ENCODE measurements at places on chromosomes 12 and 14. TPM values are rescaled to one million over a fixed set of nuclear protein-coding genes. Genes with fewer than 3 reads are reported as not detected.
A peak's percentile ranks its signal among the peaks of the same experiment; 100 is the strongest.

DNA sequence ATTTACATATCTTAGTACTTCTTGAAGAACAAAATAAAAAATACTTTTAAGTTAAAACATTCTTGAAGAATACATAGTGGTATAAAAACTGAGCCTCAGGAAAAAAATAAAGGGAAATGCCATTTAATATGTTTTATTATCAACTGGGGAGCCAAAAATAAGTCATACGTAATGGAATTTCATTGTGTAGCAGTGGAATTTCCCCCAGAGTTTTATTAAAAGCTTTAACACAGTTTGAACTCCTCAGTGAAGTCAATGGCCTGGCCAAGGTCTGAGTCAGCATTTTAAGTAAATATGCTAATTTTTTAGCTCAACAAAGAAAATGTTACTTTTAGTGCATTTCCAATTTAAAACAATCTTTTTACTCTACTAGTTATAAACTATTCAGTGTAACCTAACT lies 350.1 kb upstream of the ATP2B1 start:
- no peak for DNase-seq
- H3K36me3 ChIP-seq = no peaks in the 10 kb centered on the region
- H3K27me3 ChIP-seq = no peaks in the 10 kb centered on the region
- H3K4me1 ChIP-seq = no peaks in the 10 kb centered on the region
- H3K27ac ChIP-seq = no peak overlapping the region

GRCh38 chr12:131104463-131105350 lies 151.0 kb downstream of the ADGRD1 start:
- H3K27me3 ChIP-seq = peaks cover 47% of the 10 kb centered on the region
- DNase-seq = peak; percentile 76
- peaks cover 24% of the 10 kb centered on the region for H3K4me1 ChIP-seq
- no peak overlapping the region for H3K27ac ChIP-seq

DNA sequence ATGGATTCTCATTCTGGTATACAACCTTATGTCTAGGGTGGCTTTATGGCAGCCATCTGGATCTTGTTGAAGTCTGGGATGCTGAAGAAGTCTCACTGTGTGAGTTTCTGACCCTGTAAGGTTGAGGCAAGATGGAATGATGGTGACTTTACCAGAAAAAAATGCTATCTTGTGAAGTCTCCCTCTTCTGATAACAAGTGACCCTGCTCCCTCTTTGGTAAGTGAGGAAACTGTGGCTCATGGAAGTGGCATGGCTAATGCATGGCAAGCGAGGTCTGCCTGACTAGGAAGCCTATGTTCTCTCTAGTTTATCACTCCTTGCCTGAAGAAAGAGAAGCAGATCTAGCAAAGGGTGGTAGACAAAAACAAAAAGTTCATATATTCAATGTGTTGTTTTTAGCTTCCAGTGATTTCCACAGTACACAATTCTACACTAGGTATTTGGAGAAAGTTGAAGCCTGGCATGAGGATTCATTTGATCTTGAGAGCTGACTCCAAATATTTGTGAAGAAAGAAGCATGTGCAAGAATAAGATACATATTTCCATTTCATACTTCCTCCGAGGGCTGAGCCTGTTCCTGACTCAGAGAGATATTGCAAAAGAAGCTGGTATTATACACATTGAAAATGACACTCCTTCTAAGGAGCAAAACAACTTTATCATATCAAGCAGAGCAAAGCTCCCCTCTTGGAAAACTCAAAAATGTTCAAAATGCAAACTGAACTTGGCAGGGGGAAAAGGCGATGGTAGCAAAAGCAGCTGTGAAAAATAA lies 63.6 kb downstream of the HELB start:
- no peak overlapping the region for H3K27ac ChIP-seq
- H3K27me3 ChIP-seq = no peaks in the 10 kb centered on the region
- DNase-seq = no peak

- H3K4me3 ChIP-seq = no peak overlapping the region
- no peak for DNase-seq
- H3K4me1 ChIP-seq = no peaks in the 10 kb centered on the region
- no peak overlapping the region for H3K27ac ChIP-seq
- no peaks in the 10 kb centered on the region for H3K27me3 ChIP-seq
Observed at GRCh38 chr14:51428981-51429380, 188.9 kb downstream of the TMX1 start.

- no peaks in the 10 kb centered on the region for H3K36me3 ChIP-seq
- H3K27ac ChIP-seq = no peak overlapping the region
- peaks cover 10% of the 10 kb centered on the region for H3K4me1 ChIP-seq
- DNase-seq = no peak
- no peak overlapping the region for H3K4me3 ChIP-seq
Observed at GRCh38 chr12:94046626-94047410, 101.6 kb upstream of the PLXNC1 start.

DNA sequence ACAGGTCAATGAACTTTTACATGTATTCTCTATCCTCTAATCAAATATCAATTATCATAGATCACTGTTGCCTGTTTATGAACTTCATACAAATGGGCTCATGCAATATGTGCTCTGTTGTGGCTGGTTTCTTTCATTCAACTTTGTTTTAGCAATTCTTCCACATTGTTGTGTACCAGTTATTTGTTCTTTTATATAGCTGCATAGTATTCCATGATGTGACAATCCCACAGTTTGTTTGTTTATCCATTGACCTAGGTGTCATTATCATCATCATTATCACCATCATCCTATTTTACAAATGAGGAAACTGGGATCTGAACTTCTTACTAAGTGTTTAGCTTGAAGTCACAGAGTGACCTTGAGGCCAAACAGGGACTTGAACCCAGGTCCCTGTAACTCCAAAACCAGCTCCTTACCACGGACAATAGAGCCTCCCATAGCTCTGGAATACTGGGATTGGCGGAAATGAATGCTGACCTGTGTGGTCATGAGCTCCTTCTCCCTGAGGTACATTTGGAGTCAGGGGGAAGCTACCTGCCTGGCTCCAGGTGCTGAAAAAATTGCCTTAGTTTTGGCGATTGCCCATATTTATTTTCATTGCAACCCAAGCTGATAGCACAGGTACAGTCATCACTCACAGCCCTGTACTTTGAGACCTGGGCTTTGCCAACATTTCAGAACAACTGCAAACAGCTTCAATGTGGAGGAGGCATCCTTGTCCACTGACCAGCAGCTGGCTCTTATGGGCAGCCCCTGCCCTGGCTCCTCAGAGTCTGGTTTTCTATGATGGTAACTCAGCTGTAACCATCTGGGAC lies 9.2 kb downstream of the ZFP36L1 start:
- no peak for DNase-seq
- H3K4me3 ChIP-seq = no peak overlapping the region
- no peaks in the 10 kb centered on the region for H3K27me3 ChIP-seq
- peak overlapping the region; percentile 6 for H3K27ac ChIP-seq
- H3K36me3 ChIP-seq = peaks cover 3% of the 10 kb centered on the region
- H3K4me1 ChIP-seq = peaks cover 65% of the 10 kb centered on the region

DNA sequence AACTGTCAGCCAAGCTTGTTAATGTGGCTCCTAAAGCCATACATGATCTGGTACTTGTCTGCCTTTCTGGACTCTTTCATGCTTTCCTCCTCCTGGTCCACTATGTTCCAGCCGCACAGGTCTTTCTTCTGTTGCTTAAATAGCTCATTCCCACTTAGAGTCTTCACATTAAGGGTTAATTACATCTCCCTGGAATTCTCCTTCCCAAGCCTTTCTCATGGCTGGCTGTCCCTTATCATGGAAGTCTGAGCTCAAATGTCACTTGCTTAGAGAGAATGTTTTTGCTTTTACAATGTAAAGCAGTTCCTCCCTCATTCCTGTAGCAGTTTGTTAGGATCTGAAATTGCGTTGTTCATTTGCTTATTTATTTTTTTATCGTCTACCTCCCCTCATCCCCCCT lies 199.6 kb downstream of the TRHDE start:
- H3K27ac ChIP-seq = no peak overlapping the region
- H3K36me3 ChIP-seq = no peaks in the 10 kb centered on the region
- no peaks in the 10 kb centered on the region for H3K27me3 ChIP-seq

GRCh38 chr12:57441846-57442427 lies 7.4 kb downstream of the INHBC start:
- no peaks in the 10 kb centered on the region for H3K36me3 ChIP-seq
- DNase-seq = no peak
- no peak overlapping the region for H3K4me3 ChIP-seq
- no peaks in the 10 kb centered on the region for H3K4me1 ChIP-seq
- no peak overlapping the region for H3K27ac ChIP-seq

GRCh38 chr12:61111218-61111617 lies 1149.0 kb upstream of the USP15 start:
- no peak for DNase-seq
- H3K27me3 ChIP-seq = no peaks in the 10 kb centered on the region
- no peak overlapping the region for H3K27ac ChIP-seq
- no peaks in the 10 kb centered on the region for H3K4me1 ChIP-seq

- no peak overlapping the region for H3K4me3 ChIP-seq
- no peaks in the 10 kb centered on the region for H3K4me1 ChIP-seq
- H3K36me3 ChIP-seq = no peaks in the 10 kb centered on the region
- H3K27ac ChIP-seq = no peak overlapping the region
- H3K27me3 ChIP-seq = no peaks in the 10 kb centered on the region
Observed at GRCh38 chr14:78959674-78960264, 789.6 kb downstream of the NRXN3 start.

DNA sequence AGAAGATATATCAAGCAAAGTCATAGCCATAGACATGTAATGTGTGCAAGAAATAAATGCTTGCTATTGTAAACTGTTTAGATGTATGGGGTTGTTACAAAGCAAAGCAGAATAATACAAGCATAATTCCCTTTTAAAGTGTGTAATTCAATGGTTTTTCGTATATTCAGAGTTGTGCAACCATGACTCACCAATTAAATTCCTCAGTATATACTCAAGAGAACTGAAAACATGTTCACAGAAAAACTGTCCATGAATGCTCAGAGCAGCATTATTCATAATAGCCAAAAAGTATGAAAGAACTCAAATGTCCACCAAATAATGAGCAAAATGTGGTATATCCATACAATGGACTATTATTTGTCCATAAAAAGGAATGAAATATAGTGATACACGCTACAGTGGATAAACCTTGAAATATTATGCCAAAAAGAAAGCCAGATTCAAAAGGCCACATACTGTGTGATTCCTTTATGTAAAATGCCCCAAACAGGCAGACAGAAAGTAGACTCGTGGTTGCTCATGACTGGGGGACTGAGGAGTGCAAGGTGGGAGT lies 9.3 kb downstream of the GXYLT1 start:
- DNase-seq = no peak
- H3K4me3 ChIP-seq = no peak overlapping the region
- no peaks in the 10 kb centered on the region for H3K36me3 ChIP-seq
- H3K4me1 ChIP-seq = no peaks in the 10 kb centered on the region
- H3K27me3 ChIP-seq = no peaks in the 10 kb centered on the region
- H3K27ac ChIP-seq = no peak overlapping the region

The PROX2 gene
- total RNA-seq = not detected

The PLA2G1B gene
- total RNA-seq = 2.9 TPM

The ISM2 gene
- total RNA-seq = not detected

The FSCB gene
- total RNA-seq = not detected

The KRT6C gene
- total RNA-seq = not detected

The KRT78 gene
- not detected for total RNA-seq

The OLR1 gene
- not detected for total RNA-seq
